ENCODE measurements at places on chromosomes 13 and 19.

- DNase-seq = no peak
Observed at GRCh38 chr19:32916969-32917615, 47.5 kb upstream of the SLC7A9 start.

DNA sequence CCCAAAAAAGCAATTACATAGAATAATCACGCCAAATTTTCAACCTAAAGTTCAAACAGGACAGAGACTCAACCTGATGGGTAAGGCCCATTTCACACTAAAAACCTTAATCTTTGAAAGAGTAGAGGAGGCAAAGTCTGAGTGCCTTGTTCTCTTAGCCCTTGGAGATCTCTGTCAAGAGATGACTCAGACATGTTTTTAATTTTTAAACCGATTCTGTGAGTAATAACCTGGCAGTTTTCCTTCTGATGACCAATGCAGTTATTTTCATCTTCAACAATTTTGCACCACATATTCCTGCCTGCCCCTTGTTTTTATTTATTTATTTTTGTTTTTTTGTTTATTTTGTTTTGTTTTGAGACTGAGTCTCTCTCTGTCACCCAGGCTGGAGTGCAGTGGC is 11.5 kb upstream of the TNFSF9 start:
- DNase-seq = no peak

GRCh38 chr13:27770809-27771208 is 21.5 kb upstream of the GSX1 start:
- no peak for DNase-seq

GRCh38 chr13:40596484-40596883 is 70.0 kb downstream of the FOXO1 start:
- DNase-seq = no peak

GRCh38 chr13:27194209-27194608 is 22.6 kb upstream of the USP12 start:
- DNase-seq = no peak

GRCh38 chr13:44394658-44395057 is 21.0 kb downstream of the SERP2 start:
- no peak for DNase-seq

DNA sequence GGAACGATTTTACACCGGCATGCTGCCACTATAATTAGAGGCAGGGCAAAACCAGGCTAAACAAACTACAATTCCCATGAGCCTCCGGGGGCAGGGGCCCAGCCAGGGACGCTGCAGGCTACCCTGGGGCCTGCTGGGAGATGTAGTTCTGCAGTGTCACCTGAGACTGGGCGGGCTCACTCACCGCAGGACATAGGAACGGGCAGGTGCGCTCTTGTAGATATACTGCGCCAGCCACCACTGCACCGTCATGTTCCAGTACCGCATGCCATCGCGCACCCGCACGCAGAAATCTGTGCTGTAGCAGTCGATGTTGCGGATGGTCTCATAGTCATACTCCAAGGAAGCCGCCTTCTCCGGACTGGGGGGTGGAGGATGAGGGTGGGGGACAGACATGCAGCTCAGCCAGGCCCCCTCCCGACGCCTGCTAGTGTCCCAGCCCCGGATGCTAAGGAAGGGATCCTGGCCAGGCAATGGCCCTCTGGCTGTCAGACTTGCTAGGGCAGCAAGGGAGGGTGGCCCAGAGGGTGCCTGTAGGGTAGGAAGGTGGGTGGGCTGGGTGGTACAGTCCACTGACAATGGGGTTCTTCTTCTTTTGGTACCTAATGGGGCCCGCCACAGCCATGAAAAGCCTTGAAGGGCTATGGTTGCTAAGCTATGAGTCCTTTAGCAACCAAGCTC is 5.8 kb upstream of the TMC4 start:
- no peak for DNase-seq

DNA sequence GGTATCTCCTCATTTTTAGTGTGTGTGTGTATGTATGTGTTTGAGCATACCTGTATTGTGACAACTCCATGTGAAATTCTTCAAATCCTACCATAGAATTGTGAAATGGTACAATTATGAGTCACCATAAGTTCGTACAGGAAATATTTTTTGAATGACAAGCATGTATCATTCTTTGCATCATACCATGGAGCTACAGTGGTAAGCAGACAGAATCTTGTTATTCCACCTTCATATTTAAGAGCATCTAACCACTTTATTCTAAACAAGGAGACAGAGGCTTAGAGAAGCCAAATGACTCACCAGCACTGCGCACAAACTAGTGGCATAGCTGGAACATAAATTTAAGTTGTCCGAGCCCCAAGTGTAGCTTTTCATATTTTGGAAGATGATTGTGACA is 4.5 kb upstream of the EPSTI1 start:
- no peak for DNase-seq

DNA sequence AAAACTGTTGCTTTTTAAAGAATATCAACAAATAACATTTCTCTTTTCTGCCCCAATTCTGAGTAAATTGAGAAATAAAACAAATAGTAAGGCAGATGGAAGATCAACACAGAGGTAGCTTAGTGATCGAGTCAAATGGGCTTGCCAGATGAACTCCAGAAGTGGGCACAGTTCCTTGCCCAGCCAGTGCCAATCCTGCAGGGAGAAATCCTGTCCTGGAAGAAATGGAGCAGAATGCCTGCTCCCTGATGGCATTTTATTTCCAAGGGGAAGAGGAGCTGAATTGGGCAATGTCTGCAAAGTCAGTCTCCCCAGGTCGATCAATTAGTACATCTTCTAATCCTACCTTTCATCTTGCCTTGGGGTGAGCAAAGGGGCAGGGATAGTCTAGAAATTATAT is 225.3 kb downstream of the NHLRC3 start:
- DNase-seq = no peak

DNA sequence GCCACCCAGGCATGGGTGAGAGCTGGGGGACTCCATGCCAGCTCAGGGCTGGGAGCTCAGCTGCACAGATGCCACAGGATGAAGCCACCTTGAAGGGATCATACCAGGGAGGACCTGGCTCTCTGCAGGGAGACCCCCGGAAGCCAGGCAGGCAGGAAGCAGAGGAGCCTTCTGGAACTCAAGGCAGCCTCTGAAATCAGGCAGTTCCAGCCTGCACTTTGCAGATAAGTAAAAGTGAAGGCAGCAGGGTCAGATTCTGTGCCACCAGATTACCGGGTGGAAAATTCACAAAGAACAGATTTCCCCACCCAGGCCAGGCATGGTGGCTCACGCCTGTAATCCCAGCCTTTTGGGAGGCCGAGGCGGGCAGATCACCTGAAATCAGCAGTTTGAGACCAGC is 2.5 kb downstream of the TMEM259 start:
- no peak for DNase-seq

DNA sequence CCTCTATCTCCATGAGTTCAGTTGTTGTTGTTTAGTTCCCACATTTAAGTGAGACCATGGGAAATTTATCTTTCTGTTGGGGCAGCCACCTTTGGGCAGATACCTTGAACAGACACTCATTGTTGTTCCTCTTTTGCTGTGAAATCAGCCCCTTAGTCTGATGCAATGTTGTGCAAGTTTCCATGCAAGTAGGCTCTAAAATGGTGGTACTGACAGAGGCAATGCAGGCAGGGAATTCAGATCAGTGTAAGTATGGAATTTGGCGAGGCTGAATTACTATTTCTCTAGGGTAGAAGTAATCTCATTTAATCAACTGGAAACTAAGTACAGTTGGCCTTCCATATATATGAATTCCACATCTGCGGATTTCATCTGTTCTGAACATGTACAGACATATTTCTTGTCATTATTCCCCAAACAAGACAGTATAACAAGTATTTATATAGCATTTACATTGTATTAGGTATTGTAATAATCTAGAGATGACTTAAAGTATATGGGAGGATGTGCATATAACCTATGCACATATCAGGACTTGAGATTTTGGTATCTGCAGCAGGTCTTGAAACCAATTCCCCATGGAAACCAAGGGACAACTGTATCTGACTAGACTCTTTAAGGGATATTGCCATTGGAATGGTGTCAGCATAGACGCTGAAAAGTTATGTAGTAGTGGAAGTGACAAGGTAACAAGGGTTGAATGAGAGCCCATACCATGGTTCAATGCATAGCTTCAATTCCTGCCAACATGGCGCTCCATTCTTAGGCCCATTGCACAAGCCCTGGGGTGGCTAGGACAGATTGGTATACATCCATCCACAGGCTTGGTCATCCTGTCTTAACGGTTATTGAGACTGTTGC is 281.5 kb upstream of the HTR2A start:
- DNase-seq = no peak

- no peak for DNase-seq
Observed at GRCh38 chr13:31790992-31791391, 51.7 kb downstream of the RXFP2 start.

DNA sequence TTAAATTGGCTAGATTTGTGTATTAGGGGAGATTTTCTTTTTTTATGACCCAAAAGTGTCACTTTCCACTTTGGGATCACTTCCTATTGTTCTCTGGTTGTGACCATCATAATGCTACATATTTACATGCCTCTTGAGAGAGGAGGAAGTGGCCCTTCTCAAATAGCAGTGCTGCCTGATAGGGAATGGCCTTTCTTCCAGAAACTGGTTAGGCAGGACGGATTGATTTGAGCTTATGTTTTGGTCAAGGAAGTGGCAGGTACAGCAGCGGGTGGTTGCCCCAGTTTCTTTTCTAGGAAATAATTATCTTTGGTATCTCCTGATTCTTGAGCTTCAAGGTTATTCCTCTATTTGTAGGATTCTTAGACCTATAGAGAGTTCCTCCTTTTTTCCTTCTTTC is 21.9 kb upstream of the WTIP start:
- no peak for DNase-seq

- no peak for DNase-seq
Observed at GRCh38 chr13:30719525-30719914, 15.8 kb upstream of the ALOX5AP start.

DNA sequence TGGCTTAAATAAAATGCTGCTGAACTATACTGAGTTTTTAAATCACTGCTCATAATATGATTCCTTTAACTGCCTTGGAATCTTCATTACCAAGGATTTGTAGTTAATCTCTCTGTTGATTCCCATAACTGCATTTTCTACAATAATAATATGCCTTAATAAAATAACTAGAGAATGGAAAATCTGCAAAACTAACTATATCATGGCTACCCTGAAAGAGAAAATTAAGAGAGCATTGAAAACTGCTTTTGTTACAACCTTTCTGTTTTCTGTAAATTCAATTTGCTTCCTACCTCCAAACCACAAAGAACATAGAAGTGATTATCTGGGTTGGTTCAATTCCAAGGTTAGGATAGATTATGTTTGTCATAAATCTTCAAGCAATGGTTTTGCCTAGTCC is 202.8 kb upstream of the ATXN8OS start:
- no peak for DNase-seq

DNA sequence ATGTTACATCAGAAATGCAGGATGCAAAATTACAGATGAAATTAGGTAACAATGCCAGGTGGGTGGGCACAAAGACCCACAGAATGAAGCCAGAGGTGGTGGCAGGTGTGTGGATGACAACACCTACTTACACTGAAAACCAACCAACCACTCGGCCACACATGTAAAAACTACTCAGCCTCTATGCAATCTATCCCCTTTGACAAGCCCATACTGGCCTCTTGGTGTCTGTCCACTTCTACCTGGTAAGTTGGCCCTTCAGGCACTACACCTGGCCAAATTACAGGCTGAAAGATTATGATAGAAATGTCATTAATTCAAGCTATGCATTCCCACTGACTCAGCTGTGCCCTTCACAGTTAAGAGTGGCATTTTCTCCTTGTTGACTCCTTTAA is 50.0 kb downstream of the BRD4 start:
- DNase-seq = no peak

GRCh38 chr19:55652311-55653128 is 2.3 kb upstream of the U2AF2 start:
- no peak for DNase-seq
